Omental fat pad (tissue), 4 donors: ENCODE measurements at places on chromosomes 13 and 19.

GRCh38 chr13:48486362-48486761, 46.5 kb downstream of the RCBTB2 start:
- DNase-seq, result no peak

GRCh38 chr13:106484537-106485193, 50.8 kb downstream of the EFNB2 start:
- DNase-seq, result no peak

DNA sequence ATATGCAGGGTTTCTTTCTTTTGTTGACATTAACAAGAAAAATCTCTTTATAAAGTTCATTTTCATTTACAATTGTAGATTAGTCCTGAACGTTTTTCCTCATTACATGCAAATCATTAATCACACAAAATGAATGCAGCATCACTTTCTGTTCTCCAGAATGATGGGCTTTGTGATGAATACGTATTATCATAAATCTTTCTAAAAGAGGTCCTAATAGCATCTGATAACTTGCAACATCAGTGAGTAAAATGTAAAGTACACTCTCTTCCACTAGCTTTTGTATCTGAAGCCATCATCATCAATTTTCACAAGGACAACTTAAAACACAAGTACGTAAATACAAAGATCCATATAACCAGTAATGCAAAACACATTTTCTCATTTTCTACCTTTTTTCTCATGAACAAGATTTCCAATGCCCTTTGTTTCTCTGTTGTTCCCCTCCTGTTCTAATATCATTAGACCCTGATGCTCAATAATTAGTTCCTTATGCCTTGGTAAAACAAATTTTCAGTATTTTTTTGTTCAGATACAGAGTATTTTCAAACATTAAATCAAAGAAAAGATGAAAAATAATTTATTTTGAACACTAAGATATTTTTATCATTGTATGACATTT, 437.4 kb upstream of the MIR17HG start:
- DNase-seq, result no peak

GRCh38 chr19:35959040-35959967, 23.1 kb downstream of the LRFN3 start:
- no peak for DNase-seq
